ENCODE measurements at places on chromosomes 11 and 22.

- peak; percentile 71 for DNase-seq
Observed at GRCh38 chr11:122852074-122852795, 13.9 kb downstream of the CRTAM start.

DNA sequence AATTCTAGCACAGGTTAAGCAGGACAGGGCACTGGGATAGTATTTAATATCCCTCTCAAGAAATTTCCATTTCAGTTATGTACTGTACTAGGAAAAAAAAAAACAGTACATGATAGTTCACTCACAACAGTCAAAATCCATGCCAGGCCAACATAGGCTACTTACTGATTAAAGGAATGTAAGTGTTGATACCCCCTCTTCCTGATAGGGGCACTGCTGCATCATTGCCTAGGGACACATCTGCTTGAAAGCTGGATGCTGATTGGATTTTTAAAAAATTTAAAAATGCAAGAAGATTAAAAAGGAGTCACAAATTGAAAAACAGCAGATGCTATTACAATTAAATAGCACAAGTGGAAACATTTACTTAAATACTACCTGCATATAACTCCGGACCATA, 43.4 kb downstream of the APOL5 start:
- DNase-seq = peak; percentile 18

DNA sequence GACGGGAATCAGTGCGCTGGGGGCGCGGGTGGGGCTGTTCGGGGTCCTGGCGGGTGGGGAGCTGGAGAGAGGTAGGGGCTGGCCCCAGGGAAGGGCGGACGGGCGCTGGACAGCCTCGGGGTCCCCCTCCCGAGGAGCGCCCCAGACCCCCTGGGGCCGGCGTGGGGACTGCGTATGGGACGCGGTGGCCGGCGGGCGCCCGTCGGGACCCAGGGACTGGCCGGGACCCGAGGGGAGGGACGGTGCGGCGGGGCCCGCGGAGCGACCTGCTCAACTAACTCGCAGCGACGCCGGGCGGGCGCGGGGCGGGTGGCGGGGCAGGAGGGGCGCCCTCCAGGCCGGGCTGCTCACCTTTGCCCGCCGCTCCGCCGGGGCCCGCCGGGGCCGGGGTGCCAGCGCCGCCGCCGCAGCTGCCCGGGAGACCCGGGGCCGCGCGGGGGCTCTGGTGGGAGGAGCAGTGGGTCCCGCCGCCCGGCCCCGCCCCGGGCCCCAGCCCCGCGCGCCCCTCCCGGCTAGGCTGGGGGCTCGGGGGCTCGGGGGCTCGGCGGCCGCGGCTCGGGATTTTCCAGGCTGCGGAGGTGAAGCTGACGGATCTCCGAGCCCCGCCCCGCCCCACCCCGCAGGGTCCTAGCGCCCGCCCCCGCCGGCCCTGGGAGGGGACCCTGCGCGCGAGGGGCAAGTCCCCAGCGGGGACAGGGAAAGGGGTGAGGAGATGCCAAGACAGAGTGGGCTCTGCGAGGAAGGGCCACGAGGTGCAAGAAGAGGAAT, 12.3 kb downstream of the STARD10 start:
- DNase-seq = peak; percentile 40

- no peak for DNase-seq
Observed at GRCh38 chr11:62540804-62541701, 5.6 kb downstream of the AHNAK start.

DNA sequence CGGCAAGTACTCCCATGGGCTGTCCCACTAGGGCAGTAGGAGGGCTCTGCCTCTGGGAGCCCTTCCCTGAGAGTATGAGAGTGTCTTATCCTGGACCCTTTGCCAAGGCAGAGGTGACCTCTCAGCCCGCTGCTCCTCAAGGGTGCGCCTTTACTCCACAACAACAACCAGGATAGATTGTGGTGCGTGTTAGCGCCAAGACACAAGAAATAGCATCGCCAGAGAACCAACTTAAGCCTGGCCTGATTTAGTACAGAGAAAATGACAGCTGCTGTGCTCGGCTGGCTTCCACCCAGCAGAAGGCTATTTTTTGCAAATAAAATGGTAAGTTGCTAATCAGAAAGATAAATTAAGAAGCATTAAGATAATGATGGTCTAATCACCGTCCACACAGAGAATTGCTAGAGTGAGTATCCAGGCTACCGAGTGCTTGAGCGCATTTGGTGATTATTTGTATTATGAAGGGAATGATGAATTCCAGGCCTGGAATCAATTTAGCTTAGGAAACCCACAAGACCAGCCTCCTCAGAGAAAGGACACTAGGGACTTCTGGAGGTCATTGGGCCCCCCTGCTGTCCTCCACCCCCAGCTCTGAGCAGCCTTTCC, 119.8 kb downstream of the PKNOX2 start:
- DNase-seq = no peak

GRCh38 chr22:29105468-29105867, 32.6 kb downstream of the KREMEN1 start:
- DNase-seq = no peak

DNA sequence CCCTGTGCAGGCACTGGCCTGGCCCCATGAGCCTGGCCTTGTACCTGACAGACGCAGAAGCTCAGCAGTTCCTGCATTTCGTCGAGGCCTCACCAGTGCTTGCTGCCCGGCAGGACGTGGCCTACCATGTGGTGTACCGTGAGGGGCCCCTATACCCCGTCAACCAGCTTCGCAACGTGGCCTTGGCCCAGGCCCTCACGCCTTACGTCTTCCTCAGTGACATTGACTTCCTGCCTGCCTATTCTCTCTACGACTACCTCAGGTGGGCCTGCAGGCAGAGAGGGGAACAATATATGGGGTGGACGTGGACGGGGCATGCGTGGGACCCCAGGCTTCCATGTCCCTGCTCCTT, 4.9 kb downstream of the LARGE2 start:
- DNase-seq = no peak

DNA sequence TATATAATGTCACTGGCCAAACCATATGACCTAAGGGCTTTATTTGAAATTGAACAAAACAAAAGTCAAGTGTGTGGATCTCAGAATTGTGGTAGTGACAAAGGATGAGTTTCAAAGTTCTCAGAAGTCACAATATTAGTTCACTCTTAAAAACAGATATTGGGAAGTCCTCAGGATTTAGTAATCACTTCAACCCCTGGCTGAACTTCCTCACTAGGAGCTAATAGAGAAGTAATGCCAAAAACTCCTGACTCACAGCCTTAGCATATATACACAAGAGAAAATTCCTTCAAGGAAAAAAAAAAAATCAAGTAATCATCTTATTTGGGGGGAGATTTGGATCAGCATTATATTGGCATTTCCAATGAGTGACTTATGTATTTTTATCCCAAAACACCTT, 75.6 kb upstream of the APOA1 start:
- peak; percentile 55 for DNase-seq
